Right ventricle myocardium inferior (tissue), 1 donor: ENCODE measurements at places on chromosomes 5 and 9. TPM values are rescaled to one million over a fixed set of nuclear protein-coding genes. Genes with fewer than 3 reads are reported as not detected.

The PARP8 gene
- 7.7 TPM for total RNA-seq

The NKD2 gene
- 4.4 TPM for total RNA-seq

The HTR1A gene
- not detected for total RNA-seq

The TRIM41 gene
- 20.9 TPM for total RNA-seq

DNA sequence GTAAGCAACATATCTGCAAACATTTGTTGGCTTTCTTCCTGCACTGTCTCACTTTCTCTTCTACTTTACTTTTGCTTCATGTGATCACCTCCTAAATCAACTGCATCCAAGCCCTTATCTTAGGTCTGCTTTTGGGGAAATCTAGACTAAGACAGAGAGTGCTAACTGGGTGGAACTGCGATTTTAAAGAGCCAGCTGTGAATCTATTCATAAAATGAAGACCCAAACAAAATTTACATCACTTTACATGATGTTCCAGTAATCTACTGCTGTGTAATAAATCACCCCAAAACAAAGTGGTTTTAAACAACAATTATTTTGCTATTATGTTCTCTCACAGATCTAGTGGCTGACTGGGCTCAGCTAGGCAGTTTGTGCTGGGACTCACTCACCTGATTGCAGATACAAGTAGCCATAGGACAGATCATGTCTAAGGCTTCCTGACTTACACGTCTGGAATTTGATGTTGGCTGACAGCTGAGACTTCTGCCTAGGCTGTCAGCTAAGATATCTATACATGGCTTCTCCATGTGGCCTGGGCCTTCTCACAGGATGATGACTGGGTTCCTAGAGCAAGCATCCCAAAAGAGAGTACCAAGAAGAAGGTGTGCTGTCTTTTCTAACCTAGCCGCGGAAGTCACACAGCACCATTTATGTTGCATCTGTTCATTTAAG lies 145.1 kb upstream of the TBCA start:
- DNase-seq = no peak

DNA sequence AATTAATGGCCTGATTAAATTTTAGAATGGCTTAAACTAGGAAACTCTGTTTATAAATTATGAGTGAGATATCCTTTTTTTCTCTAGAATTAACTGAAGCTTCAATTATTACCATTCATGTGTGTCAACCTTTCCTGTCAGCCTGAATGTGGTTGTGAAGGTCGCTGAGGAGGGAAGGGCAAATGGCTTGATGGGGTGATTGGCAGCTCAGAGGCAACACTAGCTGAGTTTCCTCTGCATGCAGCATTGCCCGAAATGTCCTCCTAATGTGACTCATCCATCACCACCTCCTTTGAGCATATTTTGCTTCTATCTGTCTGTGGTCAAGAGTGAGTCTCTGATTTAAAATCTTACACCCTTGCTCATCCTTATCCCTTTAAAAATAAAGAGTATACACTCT lies 281.9 kb downstream of the TENT4A start:
- DNase-seq = no peak

DNA sequence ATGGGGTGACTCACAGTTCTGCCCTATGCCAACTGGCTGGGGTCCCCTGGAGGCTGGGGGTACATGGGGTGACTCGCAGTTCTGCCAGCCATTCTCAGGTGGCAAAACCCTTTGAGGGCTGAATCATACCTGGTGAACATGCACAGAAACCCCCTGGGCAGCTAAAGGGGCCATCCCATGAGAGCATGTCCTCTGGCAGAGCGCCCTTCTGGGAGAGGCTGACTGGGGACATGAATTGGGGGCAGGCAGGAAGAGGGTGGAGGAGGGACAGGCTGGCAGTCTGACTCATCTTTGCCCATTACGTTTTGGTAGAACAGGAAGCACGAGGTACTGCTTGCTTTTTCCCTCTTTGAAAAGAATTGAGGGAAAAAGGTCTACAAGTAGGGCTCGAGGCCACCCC lies 16.7 kb downstream of the TRAF1 start:
- DNase-seq = no peak

The NTRK2 gene
- 8.2 TPM for total RNA-seq

GRCh38 chr9:20701060-20701459 lies 17.0 kb downstream of the FOCAD start:
- no peak for DNase-seq

- no peak for DNase-seq
These were observed 362.6 kb upstream of the SMC2 start for GRCh38 chr9:103731541-103731940.

The MEIKIN gene
- not detected for total RNA-seq

DNA sequence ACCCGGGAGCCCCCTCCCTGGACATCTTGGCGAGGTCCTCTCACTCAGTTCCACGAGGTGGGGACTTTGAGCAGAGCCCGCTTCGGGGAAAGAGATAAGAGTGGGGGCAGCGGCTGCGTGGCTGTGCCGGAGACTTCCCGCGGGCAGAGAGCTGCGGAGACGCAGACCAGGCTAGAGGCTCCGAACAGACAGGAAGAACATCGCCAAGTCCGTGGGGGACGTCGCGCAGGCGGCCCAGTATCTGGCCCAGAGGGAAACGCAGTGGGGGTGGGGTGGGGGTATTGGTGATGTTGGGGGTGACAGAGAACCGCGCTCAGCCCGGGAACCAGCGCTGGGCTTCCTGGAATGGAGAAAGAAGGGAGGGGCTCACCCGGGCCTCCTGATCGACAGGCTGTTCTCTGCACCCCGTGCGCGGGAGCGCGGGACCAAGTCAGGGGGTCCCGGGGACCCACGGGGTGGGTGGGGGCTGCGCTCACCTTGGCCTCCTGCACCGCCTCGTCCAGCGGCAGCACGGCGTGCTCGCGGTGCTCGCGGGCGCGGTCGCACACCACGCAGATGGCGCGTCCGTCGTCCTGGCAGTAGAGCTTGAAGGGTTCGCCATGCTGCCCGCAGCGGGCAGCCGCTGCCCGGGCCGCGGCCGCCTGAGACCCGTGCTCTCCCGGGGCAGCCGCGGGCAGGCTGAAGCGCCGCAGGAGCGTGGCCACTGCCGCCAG lies 727 bp downstream of the TRIM7 start:
- DNase-seq = peak; percentile 75

DNA sequence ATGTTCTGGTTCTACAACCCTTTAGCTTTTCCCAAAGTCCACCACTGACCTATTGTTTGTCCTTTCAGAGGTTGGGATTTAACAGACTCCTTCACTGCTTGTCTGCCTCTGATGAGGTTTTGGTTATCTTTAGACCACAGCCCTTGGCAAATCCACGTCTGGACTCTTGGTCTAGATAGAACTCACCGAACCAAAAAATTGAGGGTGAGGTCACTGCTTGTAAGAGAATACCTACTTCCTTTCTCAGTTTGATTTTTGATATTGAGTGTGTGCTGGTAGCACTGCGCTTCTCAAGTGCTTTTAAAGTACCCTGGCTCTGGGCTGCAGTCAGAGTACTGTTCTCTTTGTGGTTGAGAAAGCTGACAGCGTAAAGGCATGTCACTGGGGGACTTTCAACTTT lies 61.7 kb downstream of the JMY start:
- no peak for DNase-seq

The CCL27 gene
- total RNA-seq = not detected

GRCh38 chr5:123705741-123706140 lies 193.8 kb downstream of the CSNK1G3 start:
- DNase-seq = no peak

The MOB3B gene
- 1.5 TPM for total RNA-seq

GRCh38 chr5:38023371-38023770 lies 183.5 kb upstream of the GDNF start:
- DNase-seq = no peak

- DNase-seq = no peak
These were observed 121.6 kb downstream of the OXCT1 start for GRCh38 chr5:41748631-41749030.

- no peak for DNase-seq
These were observed 59.6 kb downstream of the C9orf152 start for GRCh38 chr9:110148384-110148783.

- no peak for DNase-seq
These were observed 3.6 kb downstream of the HMGCS1 start for GRCh38 chr5:43309637-43310036.

The IL13 gene
- total RNA-seq = not detected

DNA sequence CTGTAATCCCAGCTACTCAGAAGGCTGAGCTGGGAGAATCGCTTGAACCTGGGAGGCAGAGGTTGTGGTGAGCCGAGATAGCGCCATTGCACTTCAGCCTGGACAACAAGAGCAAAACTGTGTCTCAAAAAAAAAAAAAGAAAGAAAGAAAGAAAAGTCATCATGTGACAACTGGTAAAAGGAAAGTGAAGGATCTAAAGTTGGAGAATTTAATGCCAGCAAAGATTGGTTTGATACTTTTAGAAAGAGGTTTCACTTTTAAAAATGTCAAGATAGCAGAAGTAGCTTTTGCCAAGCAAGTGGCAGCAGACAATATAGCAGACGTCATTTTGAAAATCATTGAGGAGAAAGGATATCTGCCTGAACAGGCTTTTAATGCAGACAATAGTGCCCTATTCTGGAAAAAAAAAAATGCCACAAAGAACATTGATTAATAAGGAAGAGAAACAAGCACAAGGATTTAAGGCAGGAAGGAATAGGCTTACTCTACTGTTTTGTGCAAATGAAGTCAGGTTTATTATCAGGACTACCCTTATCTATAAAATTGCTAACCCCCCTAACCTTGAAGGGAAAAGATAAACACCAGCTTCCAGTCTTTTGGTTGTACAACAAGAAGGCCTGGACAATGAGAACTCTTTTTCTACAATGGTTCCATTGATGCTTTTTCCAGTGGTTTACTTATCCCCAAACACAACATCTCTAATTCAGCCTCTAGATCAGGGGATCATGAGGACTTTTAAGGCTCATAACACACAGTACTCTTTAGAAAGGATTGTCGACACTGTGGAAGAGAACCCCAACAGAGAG lies 12.0 kb downstream of the PKD2L2 start:
- no peak for DNase-seq

The GPX3 gene
- 627 TPM for total RNA-seq

GRCh38 chr5:116272281-116272941 lies 187.6 kb downstream of the COMMD10 start:
- no peak for DNase-seq

DNA sequence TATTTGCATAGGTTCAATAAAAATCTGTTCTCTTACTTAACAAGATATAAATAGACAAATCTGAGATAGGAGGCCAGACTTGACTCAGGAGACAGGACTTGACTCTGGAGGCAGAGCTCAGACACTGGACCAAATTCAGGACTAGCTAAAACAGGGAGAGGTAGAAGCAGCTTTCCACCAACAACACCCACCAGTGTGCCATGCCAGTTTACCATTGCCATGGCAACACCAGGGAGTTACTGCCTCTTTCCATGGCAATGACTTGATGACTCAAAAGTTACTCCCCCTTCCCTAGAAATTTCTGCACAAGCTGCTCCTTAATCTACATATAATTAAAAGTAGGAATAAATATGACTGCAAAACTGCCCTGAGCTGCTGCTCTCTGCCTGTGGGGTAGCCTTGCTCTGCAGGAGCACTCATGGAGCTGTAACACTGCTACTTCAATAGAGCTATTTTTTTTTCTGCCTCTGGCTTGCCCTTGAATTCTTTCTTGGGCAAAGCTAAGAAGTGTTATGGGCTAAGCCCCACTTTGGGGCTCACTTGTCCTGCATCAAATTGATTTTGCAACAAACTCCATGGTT lies 473.0 kb downstream of the PLK2 start:
- DNase-seq = no peak

- DNase-seq = no peak
These were observed 13.3 kb downstream of the SLC25A46 start for GRCh38 chr5:110751902-110752762.

The INSYN2B gene
- total RNA-seq = 0.87 TPM

The PCDHA10 gene
- total RNA-seq = 0.11 TPM

The SCGB3A2 gene
- not detected for total RNA-seq

GRCh38 chr9:97666907-97667686 lies 30.0 kb downstream of the XPA start:
- DNase-seq = no peak

The SPTLC1 gene
- 22.0 TPM for total RNA-seq

DNA sequence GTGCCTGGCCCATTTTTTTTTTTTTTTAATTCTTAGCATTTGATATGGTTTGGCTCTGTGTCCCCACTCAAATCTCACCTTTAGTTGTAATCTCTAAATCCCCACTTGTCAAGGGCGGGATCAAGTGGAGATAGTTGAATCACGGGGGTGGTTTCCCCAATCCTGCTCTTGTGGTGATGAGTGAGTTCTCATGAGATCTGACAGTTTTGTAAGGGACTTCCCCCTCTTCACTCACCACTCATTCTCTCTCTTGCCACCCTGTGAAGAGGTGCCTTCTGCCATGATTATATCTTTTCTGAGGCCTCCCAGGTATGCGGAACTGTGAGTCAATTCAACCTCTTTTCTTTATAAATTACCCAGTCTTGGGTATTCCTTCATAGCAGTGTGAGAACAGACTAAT lies 27.2 kb downstream of the NDUFAF2 start:
- DNase-seq = no peak

DNA sequence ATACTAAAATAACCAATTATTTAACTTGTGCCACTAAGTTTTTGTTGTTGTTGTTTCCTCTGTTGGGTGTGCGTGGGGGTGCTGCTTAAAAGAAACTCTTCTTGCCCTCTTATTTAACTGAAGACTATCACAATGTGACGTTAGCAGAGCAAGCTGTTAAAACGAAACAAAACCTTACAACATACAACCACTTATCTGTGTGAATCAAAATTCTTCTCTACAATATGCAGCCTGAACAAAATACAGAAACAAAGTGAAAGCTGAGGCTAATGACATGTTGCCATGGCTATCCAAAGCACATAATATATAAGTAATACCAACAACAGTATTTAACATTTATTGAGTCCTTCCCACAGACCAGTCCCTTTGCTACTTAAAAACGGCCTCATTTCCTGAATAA lies 291.0 kb downstream of the FBXL17 start:
- DNase-seq = no peak

The PROB1 gene
- total RNA-seq = 49.3 TPM

- no peak for DNase-seq
These were observed 18.3 kb upstream of the NEK6 start for GRCh38 chr9:124239249-124240073.

DNA sequence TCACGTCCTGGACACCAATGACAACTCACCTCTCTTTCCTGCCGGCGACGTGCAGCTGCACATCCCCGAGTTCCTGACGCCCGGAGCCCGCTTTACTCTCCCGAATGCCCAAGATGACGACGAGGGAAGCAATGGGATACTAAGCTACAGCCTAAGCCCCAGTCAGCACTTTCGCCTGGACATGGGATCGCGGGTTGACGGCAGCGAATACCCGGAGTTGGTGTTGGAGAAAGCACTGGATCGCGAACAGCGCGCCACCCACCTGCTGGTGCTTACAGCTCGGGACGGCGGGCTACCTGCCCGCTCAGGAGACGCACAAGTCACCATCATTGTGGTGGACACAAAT lies 1.1 kb downstream of the PCDHAC1 start:
- DNase-seq = peak; percentile 64

DNA sequence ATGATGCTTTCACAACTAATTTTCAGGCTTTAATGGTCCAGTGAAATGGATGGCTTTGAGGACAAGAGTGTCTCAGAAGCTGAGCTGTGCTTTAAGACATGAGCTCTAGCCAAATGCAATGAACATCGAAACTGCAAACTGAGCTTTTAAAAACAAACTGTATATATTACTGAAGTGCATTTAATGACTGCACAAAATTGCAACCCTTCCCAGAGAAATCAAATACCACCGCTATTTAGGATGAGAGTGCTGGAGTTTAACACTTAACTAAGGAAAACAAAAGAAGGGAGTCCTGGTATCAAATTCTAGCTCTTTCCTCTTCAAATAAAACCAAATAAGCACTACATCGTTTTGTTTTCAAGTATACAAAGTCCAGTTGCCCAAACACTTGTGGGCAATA lies 163.9 kb downstream of the SLF1 start:
- no peak for DNase-seq

- DNase-seq = no peak
These were observed 181.1 kb upstream of the ELAVL2 start for GRCh38 chr9:24007185-24007584.
